ENCODE measurements at places on chromosomes 1 and 21.

- DNase-seq: no peak
Observed at GRCh38 chr1:32774950-32775634, 42.1 kb downstream of the YARS1 start.

DNA sequence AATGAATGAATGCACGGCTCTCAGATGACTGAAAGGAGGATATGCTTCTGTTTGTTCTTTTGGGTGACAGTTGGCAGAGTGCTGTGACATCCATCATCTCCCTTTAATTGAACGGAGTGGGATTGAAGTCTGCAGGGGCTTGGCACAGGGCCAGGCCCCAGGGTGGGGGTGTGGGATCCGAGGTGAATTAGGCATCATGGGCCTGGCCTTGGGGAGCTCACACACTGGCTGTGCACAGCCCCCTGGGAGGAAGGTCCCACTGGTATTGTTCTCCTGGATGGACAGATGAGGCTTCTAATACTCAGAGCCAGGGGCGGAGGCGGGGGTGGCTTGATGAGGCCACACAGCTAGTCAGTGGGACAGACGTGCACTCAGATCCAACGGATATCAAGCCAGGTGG, 19.3 kb downstream of the EPHB2 start:
- DNase-seq: no peak

DNA sequence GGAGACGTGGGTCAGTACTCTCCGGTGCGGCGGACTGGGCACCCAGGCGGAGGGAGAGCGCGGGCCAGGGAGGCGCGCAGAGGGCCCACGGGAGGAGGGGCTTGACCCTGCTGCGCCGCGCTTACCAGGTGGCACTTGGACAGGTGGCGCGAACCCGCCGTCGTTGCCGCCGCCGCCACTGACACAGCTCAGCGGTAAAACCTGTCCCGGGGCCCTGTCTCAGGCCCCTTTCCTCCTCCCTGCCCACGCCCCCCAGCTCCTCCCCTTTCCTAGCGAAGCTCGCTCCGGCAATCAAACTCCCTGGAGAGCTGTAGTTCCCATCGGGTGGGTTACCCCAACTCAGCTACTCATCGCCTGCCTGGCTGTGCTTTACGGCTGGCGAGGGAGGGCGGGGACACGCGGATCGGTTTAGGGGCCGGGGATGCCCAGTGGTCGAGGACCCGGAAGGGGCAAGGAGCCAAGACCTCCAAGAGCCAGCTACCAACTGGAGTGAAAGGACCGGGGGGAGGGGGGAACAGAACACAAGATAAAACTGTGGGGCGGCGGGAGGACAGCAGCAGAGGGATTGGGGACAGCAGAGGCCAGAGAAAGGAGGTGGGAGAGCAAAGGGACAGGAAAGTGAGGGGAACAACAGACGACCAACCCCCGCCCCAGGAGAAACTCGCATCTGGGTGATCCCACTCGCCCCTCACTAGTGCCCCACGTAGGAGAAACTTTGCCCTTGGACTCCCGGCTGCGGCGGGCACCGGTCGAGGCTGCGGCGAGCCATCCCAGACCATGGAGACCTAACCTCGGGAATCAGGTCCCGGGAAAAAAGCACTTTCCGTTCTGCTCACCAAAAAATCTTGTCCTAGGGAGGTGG, 2.9 kb downstream of the GFI1 start:
- DNase-seq: peak; percentile 50

DNA sequence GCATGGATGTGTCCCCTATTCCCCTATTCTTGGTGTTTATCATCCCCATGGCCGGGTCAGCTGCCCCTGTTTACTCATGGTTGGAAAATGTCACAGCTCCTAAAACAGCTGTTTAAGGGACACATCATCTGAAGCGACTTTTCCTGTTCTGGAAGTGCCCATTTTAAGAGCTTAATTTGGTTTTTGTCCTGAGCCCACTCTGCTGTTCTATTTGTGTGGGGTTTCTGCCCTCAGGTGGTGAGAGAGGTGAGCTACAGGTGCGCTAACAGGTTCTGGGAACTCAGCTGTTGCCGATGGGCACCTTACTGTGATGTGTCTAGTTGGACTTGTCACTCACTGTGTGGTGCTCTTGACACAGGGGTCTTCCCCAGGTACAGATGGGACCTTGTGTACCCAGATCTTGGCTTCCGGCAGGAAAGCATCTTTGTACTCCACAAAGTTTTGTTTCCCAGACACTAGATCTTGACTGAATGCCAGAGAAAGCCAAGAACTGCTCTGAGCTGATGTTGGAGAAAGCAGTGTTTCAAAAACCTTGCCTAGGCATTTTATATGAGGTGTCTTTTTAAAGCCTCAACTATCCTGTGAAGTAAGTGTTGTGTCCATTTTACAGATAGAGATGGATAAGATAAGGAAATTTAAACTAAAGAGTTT, 59.0 kb upstream of the CD1D start:
- no peak for DNase-seq

DNA sequence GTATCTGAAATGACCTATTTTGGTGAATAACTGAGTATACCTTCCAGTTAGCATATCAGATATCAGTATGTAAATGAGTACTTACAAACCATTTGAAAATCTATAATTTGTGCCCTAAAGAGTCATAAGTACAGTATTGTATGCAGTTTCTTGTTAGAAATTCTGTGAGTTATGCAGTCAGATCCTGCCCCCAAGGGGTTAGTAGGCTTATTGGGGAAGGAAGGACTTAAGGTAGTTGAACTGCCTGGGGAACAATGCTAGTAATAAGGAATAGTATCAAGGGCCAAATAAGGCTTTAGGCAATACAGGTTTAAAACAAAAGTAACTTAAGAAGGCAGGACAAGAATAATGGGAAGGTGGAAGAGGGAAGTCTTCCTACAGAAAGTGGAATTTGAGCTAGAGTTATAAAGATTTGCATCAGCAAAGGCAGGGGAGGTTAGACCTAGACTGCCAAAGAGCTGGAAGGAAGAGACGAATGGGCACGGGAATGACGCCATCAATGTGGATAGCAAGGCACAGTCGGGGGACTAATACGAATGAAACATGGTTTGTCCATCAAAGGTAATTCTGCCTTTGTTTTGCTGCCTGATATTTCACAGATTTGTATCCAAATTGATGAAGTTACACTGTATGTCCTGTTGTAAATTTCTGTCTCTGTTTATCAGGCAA, 182.9 kb upstream of the DPYD start:
- DNase-seq: no peak

GRCh38 chr1:156419854-156420204, 50.8 kb downstream of the RHBG start:
- no peak for DNase-seq

All from activated T-helper 1 cell treated with anti-CD3 and anti-CD28 coated beads, Interleukin-12 subunit alpha, Interleukin-12 subunit beta, Interleukin-2, Interleukin-4 antibody, amounts not matched to agents 30 ng/mL and 10 ng/mL and 1 ng/mL, durations not matched to agents 14 hours and 24 hours and 36 hours (primary cell).